Uterus (tissue), 4 donors: ENCODE measurements at places on chromosomes 4 and X. TPM values are rescaled to one million over a fixed set of nuclear protein-coding genes. Genes with fewer than 3 reads are reported as not detected.

DNA sequence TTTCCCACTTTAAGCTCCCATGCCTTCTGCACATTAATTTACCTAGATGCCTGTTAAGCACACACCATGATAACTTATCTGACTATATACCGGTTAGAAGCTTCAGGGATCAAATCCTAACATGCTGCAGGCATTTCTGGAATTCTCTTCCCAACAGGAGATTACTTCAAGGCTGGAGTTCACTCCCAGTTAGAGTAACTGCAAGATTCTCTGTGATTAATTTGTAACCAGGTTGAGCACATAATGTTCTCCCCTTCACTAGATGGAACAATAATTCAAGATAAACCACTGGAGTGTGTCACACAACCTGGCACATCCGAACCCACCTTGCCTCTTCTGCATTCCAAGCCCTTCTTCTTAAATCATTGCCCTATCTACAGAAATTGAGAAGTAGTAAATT, 11.8 kb upstream of the UGT2A3 start:
- DNase-seq: no peak
- H3K27ac ChIP-seq: no peak overlapping the region
- H3K27me3 ChIP-seq: no peaks in the 10 kb centered on the region
- no peak overlapping the region for H3K4me3 ChIP-seq
- H3K36me3 ChIP-seq: no peaks in the 10 kb centered on the region
- no peaks in the 10 kb centered on the region for H3K4me1 ChIP-seq

GRCh38 chr4:77398256-77398655, 207.4 kb upstream of the CXCL13 start:
- H3K27me3 ChIP-seq: no peaks in the 10 kb centered on the region
- H3K4me3 ChIP-seq: no peak overlapping the region
- H3K36me3 ChIP-seq: no peaks in the 10 kb centered on the region

DNA sequence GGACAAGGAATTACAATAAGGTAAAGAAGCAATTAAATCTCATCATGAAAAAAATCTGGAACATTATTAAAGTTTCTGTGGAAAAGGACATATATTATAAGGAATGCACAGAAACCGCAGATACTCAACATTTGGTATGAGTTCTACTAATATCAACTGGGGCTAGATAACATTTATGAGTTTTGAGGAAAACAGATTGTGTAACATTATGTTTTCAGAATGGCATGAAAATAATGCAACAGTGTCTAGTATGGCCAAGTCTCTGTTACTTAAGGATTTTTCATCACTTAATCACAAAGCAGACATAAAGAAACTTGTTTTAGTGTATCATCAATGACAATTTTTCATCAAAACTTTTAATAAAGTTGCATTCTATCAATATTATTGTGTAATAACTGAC, 785.0 kb downstream of the GLUD2 start:
- H3K27ac ChIP-seq: no peak overlapping the region
- DNase-seq: no peak
- no peaks in the 10 kb centered on the region for H3K27me3 ChIP-seq
- no peaks in the 10 kb centered on the region for H3K36me3 ChIP-seq
- H3K4me1 ChIP-seq: no peaks in the 10 kb centered on the region

GRCh38 chr4:74794382-74795010, at the start of gene BTC:
BTC (minus strand) TSS chr4:74794523; CDS start chr4:74794325, 198 bp downstream.
- DNase-seq: peak; percentile 20
- peak within 1 kb of the TSS; percentile 77 for H3K27ac ChIP-seq
- H3K36me3 ChIP-seq: no peaks in the 10 kb centered on the region
- H3K27me3 ChIP-seq: no peaks in the 10 kb centered on the region
- H3K4me3 ChIP-seq: peak within 1 kb of the TSS; percentile 50
- H3K4me1 ChIP-seq: no peaks in the 10 kb centered on the region

DNA sequence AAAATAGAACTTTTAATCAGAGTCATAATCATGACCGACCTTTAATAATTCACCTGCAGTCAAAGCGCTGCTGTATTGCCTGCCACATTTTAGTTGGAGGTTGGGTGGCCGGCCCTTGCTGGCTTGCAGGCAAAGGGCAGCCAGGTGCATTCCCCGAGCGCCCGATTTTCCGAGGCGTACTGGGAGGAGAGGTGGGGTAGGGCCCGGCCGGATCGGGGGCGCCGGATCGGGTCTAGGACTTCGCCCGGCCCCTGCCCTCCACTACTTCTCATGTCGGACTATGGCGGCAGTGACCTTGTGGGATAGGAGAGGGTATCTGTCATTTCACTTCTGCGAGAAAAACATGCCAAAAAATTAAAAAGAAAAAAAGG, 2.5 kb upstream of the RS1 start:
- H3K4me1 ChIP-seq: no peaks in the 10 kb centered on the region
- H3K27ac ChIP-seq: peak overlapping the region; percentile 90
- no peak for DNase-seq

- no peaks in the 10 kb centered on the region for H3K27me3 ChIP-seq
- H3K4me3 ChIP-seq: no peak overlapping the region
- H3K27ac ChIP-seq: no peak overlapping the region
- H3K4me1 ChIP-seq: no peaks in the 10 kb centered on the region
Measured at GRCh38 chrX:78314561-78314960, 12.8 kb downstream of the CYSLTR1 start.

DNA sequence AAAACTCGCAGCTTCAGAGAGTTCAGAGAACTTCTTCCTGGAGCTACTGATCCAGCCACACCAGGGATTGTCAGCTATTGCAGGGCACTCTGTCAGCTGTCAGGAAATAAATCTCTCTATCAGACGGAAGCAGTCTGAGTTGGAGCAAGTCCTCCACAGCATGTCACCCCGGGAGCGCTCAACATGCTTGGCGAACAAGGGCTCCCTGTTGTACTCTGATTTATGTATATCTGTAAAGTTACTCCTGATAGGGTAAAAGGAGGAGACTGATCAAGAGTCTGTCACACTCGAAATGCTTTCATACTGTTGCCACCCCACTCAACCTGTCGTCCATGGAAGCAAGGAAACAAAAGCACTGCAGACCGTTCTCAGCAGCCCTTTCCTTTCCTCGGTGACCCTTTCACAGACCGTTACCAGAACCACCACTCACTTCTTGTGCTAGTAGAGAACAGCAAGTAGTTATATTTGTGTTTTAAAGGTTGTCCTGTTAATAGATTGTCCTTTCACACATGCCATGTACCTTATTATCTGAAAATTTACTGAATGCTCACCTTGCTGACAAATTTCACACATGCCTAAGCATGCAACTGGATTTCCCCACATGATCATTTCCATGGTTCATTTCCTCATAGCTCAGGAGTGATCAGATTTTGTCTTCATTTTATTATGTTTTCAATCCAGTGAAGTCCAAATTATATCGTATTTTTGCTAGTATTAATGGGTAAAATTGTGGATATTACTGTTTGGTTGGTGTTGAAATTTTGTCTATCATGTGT, 2108.9 kb upstream of the TENM3 start:
- no peak overlapping the region for H3K27ac ChIP-seq
- no peaks in the 10 kb centered on the region for H3K36me3 ChIP-seq
- H3K4me1 ChIP-seq: no peaks in the 10 kb centered on the region
- no peaks in the 10 kb centered on the region for H3K27me3 ChIP-seq

GRCh38 chrX:17525762-17526555, 151.0 kb downstream of the NHS start:
- H3K27ac ChIP-seq: no peak overlapping the region
- H3K27me3 ChIP-seq: no peaks in the 10 kb centered on the region
- no peak for DNase-seq
- no peak overlapping the region for H3K4me3 ChIP-seq

GRCh38 chr4:175823015-175823742, 11.1 kb upstream of the GPM6A start:
- H3K4me1 ChIP-seq: no peaks in the 10 kb centered on the region
- H3K4me3 ChIP-seq: no peak overlapping the region
- no peak for DNase-seq
- H3K27ac ChIP-seq: no peak overlapping the region

DNA sequence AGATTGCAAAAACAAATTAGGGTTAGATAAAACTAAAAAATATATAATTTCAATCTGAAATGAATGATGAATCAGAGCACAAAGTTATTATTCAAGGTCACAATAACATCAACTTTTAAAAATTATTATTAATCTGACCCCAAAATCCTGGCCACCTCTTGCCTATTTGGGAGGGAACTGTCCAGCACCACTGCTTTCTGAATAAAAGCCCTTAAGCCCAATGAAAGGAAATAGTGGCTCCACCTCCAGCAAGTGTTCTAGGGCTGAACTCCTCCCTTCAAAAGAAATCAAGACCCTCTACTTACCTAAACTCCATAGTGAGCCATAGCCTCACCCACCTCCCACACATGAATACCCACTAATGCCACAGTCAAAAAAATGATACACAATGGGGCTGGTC, 208.2 kb downstream of the PARM1 start:
- no peak overlapping the region for H3K27ac ChIP-seq
- H3K27me3 ChIP-seq: no peaks in the 10 kb centered on the region
- H3K4me3 ChIP-seq: no peak overlapping the region
- no peak for DNase-seq
- no peaks in the 10 kb centered on the region for H3K36me3 ChIP-seq
- no peaks in the 10 kb centered on the region for H3K4me1 ChIP-seq

- H3K4me3 ChIP-seq: no peak overlapping the region
- H3K36me3 ChIP-seq: no peaks in the 10 kb centered on the region
- no peaks in the 10 kb centered on the region for H3K27me3 ChIP-seq
- H3K27ac ChIP-seq: no peak overlapping the region
Measured at GRCh38 chr4:169236078-169236477, 34.7 kb downstream of the SH3RF1 start.

- H3K36me3 ChIP-seq: no peaks in the 10 kb centered on the region
- no peaks in the 10 kb centered on the region for H3K27me3 ChIP-seq
- DNase-seq: no peak
- no peak overlapping the region for H3K4me3 ChIP-seq
- no peaks in the 10 kb centered on the region for H3K4me1 ChIP-seq
Measured at GRCh38 chr4:184356366-184356765, 118.0 kb downstream of the IRF2 start.

GRCh38 chr4:38086151-38086848, 126.1 kb downstream of the PTTG2 start:
- no peaks in the 10 kb centered on the region for H3K36me3 ChIP-seq
- DNase-seq: no peak
- H3K27me3 ChIP-seq: no peaks in the 10 kb centered on the region
- H3K4me3 ChIP-seq: no peak overlapping the region
- H3K4me1 ChIP-seq: peaks cover 24% of the 10 kb centered on the region
- peak overlapping the region; percentile 71 for H3K27ac ChIP-seq

DNA sequence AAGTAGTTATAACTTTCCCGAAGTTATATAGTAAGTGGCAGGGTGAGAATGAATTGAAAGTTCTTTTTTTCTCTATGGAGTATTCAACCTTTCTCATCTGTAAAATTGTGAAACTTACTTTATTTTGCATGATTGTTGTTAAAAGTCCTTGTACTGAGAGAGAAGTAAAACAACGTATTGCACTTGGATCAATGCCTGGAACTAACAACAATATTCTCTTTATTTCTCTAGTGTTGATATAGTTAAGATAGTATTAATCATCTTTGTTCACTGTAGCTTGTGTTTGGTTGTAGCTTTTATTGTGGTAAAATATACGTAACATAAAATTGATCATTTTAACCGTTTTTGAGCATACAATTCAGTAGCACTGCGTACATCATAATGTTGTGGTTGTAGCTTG, 48.7 kb downstream of the STIM2 start:
- H3K4me3 ChIP-seq: no peak overlapping the region
- H3K36me3 ChIP-seq: no peaks in the 10 kb centered on the region
- no peaks in the 10 kb centered on the region for H3K4me1 ChIP-seq
- DNase-seq: no peak
- no peak overlapping the region for H3K27ac ChIP-seq
- H3K27me3 ChIP-seq: no peaks in the 10 kb centered on the region

GRCh38 chrX:155592981-155593380, 19.8 kb downstream of the TMLHE start:
- no peak overlapping the region for H3K27ac ChIP-seq
- H3K4me1 ChIP-seq: no peaks in the 10 kb centered on the region
- H3K4me3 ChIP-seq: no peak overlapping the region
- no peaks in the 10 kb centered on the region for H3K27me3 ChIP-seq

CBR4 gene
- 9.0 TPM for total RNA-seq

VEGFD gene
- not detected for total RNA-seq

TCEAL6 gene
- total RNA-seq: not detected
